ENCODE measurements at places on chromosomes 1 and 21. TPM values are rescaled to one million over a fixed set of nuclear protein-coding genes. Genes with fewer than 3 reads are reported as not detected.

SYPL2 gene
- total RNA-seq, result not detected

CFH gene
- 85.4 TPM for total RNA-seq

KRTAP19-1 gene
- total RNA-seq, result not detected

LCE2B gene
- total RNA-seq, result not detected

FAM167B gene
- 0.19 TPM for total RNA-seq

KIAA1614 gene
- total RNA-seq, result 5.9 TPM

GRCh38 chr1:178768423-178768822 is 43.4 kb downstream of the RALGPS2 start:
- no peak overlapping the region for H3K4me3 ChIP-seq
- peaks cover 12% of the 10 kb centered on the region for H3K36me3 ChIP-seq
- H3K27me3 ChIP-seq, result no peaks in the 10 kb centered on the region
- no peak for DNase-seq
- H3K27ac ChIP-seq, result no peak overlapping the region

DNA sequence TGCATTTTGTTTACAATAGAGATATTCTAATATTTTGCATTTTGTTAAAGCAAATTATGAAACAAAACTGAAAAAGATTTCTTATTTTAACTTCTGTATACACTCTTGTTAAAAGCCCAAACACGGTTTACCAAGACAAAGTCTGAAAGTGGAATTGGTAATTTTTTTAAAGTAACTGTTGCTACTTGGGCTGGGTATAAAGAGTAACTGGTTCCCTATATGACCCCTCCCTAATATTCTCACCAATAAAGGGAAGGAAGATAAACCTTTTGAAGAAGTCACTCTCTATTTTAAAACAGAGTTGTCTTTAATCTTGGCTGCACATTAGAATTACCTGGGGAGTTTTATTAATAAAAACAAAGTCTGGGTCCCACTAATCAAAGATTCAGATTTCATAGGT is 27.4 kb downstream of the ARHGAP29 start:
- no peaks in the 10 kb centered on the region for H3K27me3 ChIP-seq
- H3K27ac ChIP-seq, result no peak overlapping the region
- H3K4me3 ChIP-seq, result no peak overlapping the region
- peaks cover 30% of the 10 kb centered on the region for H3K36me3 ChIP-seq

DNA sequence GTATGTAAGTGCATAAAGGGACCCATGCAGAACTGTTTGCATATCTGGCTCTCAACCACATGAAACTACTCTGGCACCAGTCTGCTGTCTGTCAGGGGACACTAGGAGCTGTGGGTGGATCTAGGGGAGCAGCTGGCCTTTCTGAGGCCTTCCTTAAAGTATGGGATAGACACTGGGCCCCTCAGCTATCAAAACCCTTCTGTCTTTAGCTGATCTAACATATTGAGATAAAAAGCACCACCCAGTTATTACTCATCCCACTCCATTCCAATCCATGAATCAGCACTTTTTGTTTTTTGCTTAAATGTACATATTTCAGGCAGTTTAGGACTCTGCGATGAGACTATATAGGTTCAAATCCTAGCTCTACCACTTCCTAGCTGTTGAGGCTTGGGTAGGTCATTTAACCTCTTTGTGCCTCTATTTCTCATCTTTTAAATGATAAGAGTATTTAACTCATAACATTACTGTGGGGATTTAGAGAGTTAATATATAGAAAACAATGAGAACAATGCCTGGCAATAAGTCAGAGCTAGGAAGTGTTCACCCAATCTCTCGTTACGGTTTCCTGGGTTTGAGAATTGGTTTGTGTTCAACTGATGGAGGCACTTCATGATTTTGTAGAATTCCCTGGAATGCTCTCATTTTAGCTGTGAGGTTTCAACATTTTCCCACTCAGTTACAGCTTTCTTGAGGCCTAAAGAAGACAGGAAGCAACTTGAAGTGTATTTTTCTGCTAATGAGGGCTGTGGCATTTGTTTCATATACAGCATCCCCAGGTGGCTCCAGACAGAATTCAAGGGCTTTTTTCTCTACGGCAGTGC is 68.9 kb downstream of the LRIG2 start:
- DNase-seq, result no peak
- H3K27me3 ChIP-seq, result no peaks in the 10 kb centered on the region
- H3K4me1 ChIP-seq, result peaks cover 18% of the 10 kb centered on the region
- H3K4me3 ChIP-seq, result no peak overlapping the region

GRCh38 chr1:168734946-168735345 is 5.9 kb upstream of the DPT start:
- no peak overlapping the region for H3K27ac ChIP-seq
- no peak for DNase-seq
- H3K4me3 ChIP-seq, result no peak overlapping the region

DNA sequence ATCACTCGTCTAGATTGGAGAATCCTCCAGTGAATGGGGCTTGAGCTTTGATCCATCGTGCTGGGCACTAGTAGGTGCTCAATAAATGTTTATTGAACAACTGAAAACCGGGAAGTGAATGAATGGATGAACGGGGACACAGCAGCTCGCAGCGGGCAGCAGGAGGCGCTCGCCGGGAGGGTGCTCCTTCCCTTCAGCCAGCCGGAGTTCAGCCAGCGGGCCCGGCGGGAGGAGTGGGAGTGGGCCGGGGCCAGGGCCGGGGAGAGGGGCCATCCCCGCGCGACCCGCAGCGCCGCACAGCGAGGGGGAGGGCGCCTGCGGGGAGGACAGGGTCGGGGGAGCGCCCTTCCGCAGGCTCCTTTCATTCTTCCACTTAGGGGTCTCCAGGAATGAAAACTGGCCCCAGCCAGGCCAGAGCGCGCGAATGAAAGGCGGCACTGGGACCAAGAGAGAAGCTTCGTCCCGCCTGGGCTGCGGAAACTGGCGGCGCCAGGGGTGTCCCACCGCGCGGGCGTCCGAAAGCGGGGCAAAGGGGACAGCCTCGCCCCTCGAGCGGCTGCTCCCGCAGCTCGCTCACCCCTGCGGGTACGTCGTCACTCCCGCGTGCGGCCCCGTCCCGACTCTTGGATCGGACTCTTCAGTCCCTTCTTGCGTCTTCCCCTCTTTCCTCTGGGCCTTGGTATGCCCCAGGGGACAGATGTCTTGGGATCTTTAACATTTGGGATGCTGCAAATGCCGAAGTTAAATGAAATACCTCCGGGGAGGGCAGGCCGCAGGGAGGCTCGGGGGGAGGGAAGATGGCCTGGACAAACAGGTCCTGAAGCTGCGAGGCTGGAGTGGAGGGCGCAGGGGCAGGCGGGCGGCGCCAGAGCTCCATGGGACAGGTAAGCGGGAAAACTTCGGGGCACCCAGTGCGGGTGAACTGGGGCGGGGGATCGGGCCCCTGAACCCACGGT is 3.6 kb upstream of the INAVA start:
- no peaks in the 10 kb centered on the region for H3K36me3 ChIP-seq
- DNase-seq, result peak; percentile 69
- H3K27ac ChIP-seq, result peak overlapping the region; percentile 87
- H3K4me1 ChIP-seq, result peaks cover 28% of the 10 kb centered on the region
- no peaks in the 10 kb centered on the region for H3K27me3 ChIP-seq

DNA sequence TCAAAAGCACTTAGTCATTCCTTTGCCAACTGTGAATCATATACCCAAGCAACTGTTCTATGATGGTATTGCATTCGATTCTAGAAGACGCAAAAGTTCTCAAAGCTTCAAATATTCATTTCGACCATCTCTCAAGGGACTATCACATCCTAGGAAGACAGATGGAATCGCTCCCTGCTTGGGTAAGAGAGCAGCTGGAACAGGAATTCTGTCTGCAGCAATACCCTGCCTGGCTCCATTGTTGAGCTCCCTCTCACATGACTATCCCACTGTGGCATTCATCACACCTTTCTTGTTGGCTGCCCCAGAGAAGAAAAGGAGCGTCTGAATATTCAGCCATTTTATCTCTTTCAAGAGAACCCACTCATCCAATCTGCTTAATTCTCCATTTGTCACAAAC is 397.7 kb downstream of the NTNG1 start:
- H3K4me1 ChIP-seq, result no peaks in the 10 kb centered on the region
- H3K4me3 ChIP-seq, result no peak overlapping the region
- H3K27ac ChIP-seq, result no peak overlapping the region
- DNase-seq, result no peak
- no peaks in the 10 kb centered on the region for H3K27me3 ChIP-seq

DNA sequence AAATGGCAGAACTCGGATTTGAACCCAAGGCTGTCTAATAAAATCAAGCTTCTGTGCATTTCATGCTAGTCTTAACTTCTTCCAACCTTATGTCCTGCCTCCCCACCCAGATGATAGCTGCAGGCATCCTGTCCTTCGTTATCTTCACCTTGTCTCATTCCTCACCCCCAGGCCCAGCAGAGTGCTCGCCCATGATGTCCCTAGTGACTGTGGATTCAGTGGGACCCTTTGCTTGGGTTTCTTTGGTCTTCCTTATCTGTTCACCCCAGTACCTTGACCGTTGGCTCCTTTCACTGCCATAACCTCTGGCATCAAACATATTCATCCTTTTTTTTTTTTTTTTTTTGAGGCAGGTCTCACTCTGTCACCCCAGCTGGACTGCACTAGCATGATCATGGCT is 5.6 kb upstream of the BSDC1 start:
- DNase-seq, result no peak
- peaks cover 11% of the 10 kb centered on the region for H3K4me1 ChIP-seq
- H3K36me3 ChIP-seq, result no peaks in the 10 kb centered on the region
- no peaks in the 10 kb centered on the region for H3K27me3 ChIP-seq

DNA sequence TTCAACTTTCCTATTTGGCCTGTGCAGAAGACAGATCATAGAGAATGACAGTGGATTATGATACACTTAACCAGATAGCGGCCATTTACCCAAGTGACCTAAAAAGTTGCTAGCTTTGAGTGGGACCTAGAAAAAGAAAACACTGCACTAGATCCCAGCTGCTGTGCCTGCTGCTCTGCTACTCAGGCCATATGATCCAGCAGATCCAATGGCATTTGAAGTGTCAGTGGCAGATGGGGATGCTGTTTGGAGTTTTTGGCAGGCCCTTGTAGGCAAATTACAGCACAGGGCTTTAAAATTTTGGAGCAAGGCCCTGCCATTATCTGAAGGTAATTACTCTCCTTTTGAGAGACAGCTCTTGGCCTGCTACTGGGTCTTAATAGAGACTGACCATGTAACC is 74.0 kb upstream of the KCNE2 start:
- H3K4me1 ChIP-seq, result no peaks in the 10 kb centered on the region
- H3K4me3 ChIP-seq, result no peak overlapping the region
- H3K36me3 ChIP-seq, result no peaks in the 10 kb centered on the region
- H3K27me3 ChIP-seq, result no peaks in the 10 kb centered on the region
- H3K27ac ChIP-seq, result no peak overlapping the region

DNA sequence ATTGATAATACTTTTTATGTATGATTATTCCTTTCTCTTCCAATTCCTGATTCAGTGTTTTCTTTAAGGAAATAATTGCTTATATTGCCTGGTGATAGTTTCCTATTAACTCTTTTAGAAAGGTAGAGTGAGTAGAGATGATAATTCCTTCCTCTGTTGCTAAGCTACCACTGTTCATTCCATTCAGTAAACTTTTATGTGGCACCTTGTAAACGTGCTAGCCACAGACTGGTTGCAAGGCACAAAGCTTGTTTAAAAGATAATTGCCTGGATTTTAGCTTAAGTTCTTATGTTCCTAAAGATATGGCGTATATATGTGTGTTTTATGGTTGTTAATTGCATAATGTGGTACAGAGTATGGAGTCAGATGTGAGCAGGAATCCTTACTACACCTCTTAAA is 3.2 kb downstream of the ZFYVE9 start:
- no peaks in the 10 kb centered on the region for H3K27me3 ChIP-seq
- DNase-seq, result no peak
- peaks cover 6% of the 10 kb centered on the region for H3K36me3 ChIP-seq
- H3K27ac ChIP-seq, result no peak overlapping the region

- no peak for DNase-seq
- H3K4me1 ChIP-seq, result no peaks in the 10 kb centered on the region
- H3K27ac ChIP-seq, result no peak overlapping the region
- H3K27me3 ChIP-seq, result peaks cover 18% of the 10 kb centered on the region
- no peak overlapping the region for H3K4me3 ChIP-seq
Observed at GRCh38 chr1:7594002-7594713, 176.9 kb upstream of the VAMP3 start.

GRCh38 chr1:19479351-19480120 is 5.8 kb downstream of the CAPZB start:
- peaks cover 33% of the 10 kb centered on the region for H3K4me1 ChIP-seq
- peaks cover 63% of the 10 kb centered on the region for H3K36me3 ChIP-seq
- no peak overlapping the region for H3K27ac ChIP-seq
- no peaks in the 10 kb centered on the region for H3K27me3 ChIP-seq

- H3K4me1 ChIP-seq, result peaks cover 2% of the 10 kb centered on the region
- H3K4me3 ChIP-seq, result no peak overlapping the region
- DNase-seq, result no peak
- H3K27ac ChIP-seq, result no peak overlapping the region
Observed at GRCh38 chr1:184598403-184599193, 156.1 kb downstream of the EDEM3 start.

DNA sequence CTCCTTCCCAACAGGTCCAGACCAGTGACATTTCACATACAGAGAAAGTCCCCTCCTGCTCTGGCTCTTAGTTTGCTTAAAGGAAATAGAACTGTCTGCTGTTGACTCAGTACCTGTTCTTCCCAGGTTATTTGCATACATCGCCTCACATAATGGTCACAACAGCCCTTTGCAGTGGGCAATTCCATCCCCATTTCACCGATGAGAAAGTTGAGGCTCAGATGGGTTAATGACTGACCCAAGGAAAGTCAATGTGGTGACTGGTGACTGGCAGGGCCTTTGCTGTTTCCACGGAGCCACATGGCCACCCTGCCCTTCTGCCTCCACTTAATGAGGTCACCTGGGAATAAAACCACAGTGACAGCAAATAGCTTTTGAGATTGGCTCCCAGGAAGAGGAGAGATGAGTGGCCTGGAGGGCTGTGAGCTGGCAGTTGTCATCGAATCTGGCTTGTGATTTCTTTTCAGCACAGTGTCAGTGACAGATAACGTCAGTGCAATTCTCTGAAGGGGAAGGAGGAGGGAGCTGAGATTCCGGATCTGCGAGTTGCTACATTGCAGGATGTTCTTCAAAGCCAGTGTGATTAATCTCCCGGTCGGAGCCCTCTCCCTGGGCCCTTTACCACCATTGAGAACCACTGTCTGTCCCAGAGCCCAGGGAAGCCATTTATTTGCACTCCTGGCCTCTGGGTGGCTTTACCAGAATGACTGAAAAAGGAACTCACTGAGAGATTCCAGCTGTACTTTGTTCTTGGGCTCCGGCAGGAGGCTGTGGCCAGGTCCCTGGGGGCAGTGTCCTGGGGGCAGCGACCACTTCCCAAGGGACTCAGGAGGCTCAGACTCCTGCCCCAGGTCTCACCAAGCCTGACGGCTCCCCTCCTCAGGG is 117.2 kb downstream of the CNIH3 start:
- H3K27me3 ChIP-seq, result no peaks in the 10 kb centered on the region
- DNase-seq, result peak; percentile 55
- H3K36me3 ChIP-seq, result no peaks in the 10 kb centered on the region
- H3K27ac ChIP-seq, result 0 out of 2 replicates have a peak overlapping the region, but pooled peaks have one; percentile 25
